H1 (cell line): ENCODE measurements at places on chromosomes 7 and 10. TPM values are rescaled to one million over a fixed set of nuclear protein-coding genes. Genes with fewer than 3 reads are reported as not detected.

DNA sequence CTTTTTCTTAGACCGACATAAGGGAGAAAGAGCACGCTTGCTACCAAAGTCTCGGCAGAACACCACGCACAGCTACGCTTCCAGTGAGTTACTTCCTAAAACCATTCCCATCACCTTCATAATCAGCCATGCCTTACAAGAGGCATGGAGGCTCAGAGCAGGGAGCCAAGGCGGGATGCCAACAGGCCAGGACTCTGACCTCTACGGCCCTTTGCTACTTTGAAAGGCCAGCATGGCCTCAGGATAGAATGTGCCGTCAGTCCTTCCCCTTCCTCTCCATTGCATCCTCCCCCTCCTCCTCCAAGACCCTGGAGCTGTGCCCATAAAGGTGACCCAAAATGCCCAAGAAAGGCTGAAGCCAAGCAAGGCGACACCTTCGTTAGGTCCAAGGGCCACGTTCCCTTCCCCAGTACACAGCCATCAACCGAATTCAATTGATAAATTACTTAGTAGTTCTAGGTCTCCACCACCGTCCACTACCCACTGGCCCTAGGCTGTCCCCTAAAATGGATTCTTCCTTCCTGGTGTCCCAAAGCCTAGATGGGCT, 5.7 kb downstream of the PRKAG2 start:
- H3K4me3 ChIP-seq, result no peak overlapping the region
- H3K27me3 ChIP-seq, result no peaks in the 10 kb centered on the region; the same call in 1 of the 2 replicates
- no peaks in the 10 kb centered on the region for H3K36me3 ChIP-seq
- H3K4me1 ChIP-seq, result no peaks in the 10 kb centered on the region; the same call in 1 of the 2 replicates

DNA sequence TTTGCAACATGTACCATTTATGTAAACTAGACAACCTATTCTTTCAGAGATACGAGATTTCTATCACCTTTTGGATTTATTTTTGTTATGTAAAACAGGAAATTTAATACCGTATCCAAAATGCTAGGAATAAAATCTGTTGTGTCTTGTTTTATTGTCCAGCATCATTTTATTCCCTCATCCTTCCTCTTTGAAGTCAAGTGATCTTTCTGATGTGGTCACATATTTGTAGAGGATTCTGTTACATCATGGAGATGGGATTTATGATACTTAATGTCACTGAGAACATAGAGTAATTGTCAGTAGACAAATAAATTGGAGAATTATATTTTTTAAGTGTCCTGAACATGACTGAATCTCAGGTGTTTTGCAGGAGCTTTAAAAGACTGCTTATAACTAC, 64.7 kb downstream of the ZNF277 start:
- H3K27ac ChIP-seq, result no peak overlapping the region
- H3K4me1 ChIP-seq, result peaks cover 3% of the 10 kb centered on the region; the same call in 1 of the 2 replicates
- no peak for DNase-seq
- H3K27me3 ChIP-seq, result no peaks in the 10 kb centered on the region

Gene ITIH5
- polyA plus RNA-seq, result 5.8 and 6.5 TPM in 2 replicates

DNA sequence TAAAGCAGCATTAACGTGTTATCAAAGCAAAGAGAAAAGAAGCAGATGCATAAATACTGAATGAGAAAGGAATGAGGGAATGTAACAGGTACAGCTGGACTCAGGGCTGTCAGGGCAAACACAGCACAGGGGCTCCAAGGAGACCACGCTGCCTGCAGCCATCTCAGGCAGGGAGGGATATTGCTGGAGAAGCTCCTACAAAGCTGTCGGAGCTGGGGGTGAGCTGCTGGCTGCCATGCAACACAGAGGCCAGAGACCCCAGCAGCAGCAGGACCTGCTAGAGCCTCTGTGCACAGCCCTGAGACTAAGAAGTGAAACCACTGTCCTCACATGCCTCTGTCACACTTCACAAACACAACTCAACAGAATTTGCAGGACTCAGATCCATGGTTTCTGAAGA, 235.8 kb downstream of the DIP2C start:
- H3K36me3 ChIP-seq, result no peaks in the 10 kb centered on the region
- no peaks in the 10 kb centered on the region for H3K4me1 ChIP-seq
- H3K27ac ChIP-seq, result no peak overlapping the region
- no peak for DNase-seq
- H3K27me3 ChIP-seq, result no peaks in the 10 kb centered on the region

Gene UNC5B
- polyA plus RNA-seq, result 27.9 and 34.1 TPM in 2 replicates

DNA sequence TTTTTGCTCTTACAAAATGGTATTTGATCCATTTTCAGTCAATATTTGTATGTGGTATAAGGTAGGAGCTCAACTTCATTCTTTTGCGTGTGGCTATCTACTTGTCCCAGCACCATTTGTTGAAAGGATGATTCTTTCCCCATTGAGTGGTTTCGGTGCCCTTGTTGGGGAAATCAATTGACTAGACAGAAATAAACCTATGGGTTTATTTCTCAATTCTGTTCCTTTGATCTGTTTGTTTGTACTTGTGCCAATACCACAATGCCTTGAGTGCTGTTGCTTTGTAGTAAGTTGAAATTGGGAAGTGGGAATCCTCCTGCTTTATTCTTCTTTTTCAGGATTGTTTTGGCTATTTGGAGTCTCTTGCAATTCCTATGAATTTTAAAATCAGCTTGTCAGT, 41.0 kb downstream of the SNX10 start:
- no peak overlapping the region for H3K27ac ChIP-seq
- H3K4me3 ChIP-seq, result no peak overlapping the region
- no peak for DNase-seq
- H3K27me3 ChIP-seq, result no peaks in the 10 kb centered on the region
- H3K36me3 ChIP-seq, result no peaks in the 10 kb centered on the region

GRCh38 chr10:113420733-113421675, 131.8 kb upstream of the HABP2 start:
- no peak overlapping the region for H3K4me3 ChIP-seq
- no peaks in the 10 kb centered on the region for H3K27me3 ChIP-seq
- H3K27ac ChIP-seq, result no peak overlapping the region
- no peaks in the 10 kb centered on the region for H3K36me3 ChIP-seq
- DNase-seq, result no peak
- no peaks in the 10 kb centered on the region for H3K4me1 ChIP-seq

- DNase-seq, result no peak
- H3K36me3 ChIP-seq, result no peaks in the 10 kb centered on the region
- peaks cover 14% of the 10 kb centered on the region for H3K4me1 ChIP-seq
These were observed 103.0 kb downstream of the COBL start for GRCh38 chr7:51213618-51214017.

GRCh38 chr7:45610019-45610418, 35.9 kb downstream of the ADCY1 start:
- no peak for DNase-seq
- H3K4me3 ChIP-seq, result no peak overlapping the region
- H3K36me3 ChIP-seq, result peaks cover 7% of the 10 kb centered on the region; the same call in 1 of the 2 replicates
- no peak overlapping the region for H3K27ac ChIP-seq
- H3K27me3 ChIP-seq, result no peaks in the 10 kb centered on the region
- H3K4me1 ChIP-seq, result no peaks in the 10 kb centered on the region

DNA sequence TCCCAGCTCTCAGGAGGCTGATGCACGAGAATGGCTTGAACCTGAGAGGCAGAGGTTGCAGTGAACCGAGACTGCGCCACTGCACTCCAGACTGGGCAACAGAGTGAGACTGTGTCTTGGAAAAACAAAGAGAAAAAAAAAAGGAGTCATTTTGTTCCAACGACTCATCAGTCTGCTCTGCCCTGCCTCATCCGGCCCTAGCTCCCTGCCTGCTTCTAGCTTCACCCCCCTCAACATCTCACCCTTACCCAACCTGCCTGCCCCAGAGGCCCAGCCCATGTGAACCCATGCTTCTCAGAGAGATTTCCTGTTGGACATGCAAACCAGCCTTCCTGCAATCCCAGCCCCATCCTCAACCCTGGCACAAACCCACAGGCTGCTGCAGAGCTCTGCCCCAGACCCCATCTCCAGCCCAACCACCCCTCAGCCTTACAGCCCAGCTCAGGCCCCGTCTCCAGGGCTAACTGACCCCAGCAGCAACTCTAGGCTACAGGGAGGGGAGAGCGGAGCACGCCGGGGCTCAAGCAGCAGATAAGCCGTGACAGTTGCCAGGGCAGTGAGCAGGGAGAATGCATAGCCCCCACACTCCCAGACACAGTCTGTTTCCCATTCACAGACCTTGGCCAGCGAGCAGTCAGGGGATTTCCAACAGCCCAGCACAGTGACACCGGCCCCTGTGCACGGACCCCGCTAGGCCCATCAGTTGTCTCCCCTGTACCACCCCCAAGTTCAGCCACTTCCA, 86.0 kb upstream of the KCTD7 start:
- no peak overlapping the region for H3K27ac ChIP-seq
- no peak for DNase-seq

DNA sequence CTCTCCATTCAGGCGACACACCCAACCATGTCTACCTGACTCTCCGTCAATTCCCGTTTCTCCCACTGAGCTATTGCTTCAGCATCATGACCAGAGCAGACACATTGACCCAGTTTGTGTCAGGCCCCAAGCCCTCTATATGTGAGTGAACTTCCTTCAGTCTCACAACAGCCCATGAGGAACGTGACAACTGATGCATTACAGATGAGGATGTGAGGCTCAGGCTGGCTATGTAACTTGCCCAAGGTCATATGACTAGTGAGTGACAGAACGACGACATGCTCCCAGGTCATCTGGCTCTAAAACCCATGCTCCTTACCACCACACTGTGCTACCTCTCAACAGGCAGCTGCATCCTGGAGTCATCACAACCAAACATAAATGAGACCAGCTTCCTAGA, 3.7 kb downstream of the TMEM140 start:
- no peak overlapping the region for H3K4me3 ChIP-seq
- no peak for DNase-seq
- H3K36me3 ChIP-seq, result no peaks in the 10 kb centered on the region
- no peaks in the 10 kb centered on the region for H3K4me1 ChIP-seq
- no peak overlapping the region for H3K27ac ChIP-seq

Gene TSPAN12
- 2.9 and 6.1 TPM in 2 replicates for polyA plus RNA-seq

- DNase-seq, result no peak
- H3K36me3 ChIP-seq, result no peaks in the 10 kb centered on the region
- no peaks in the 10 kb centered on the region for H3K4me1 ChIP-seq
- no peaks in the 10 kb centered on the region for H3K27me3 ChIP-seq
- no peak overlapping the region for H3K27ac ChIP-seq
- no peak overlapping the region for H3K4me3 ChIP-seq
These were observed 138.6 kb upstream of the GRB10 start for GRCh38 chr7:50921114-50921813.

DNA sequence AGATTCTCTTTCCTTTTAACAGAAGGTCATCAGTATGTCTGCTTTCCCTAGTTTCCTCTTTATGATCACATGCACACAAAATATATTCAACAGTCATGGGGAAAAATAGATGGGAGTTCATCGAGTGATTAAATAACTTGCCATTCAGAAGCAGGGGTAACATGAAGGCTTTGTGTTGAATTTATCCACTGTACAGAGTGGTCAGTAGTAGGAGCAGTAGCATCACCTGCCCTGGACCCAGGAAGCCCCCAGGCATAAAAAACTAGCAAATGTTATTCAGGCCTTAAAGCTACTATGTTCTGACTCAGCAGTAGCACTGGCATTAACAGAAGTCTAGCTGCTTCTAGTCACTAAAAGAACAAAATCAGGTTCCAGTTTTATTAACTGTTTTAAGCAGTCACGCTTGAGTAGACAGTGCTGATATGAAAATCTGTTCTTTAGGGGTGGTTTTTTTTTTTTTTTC, 31.4 kb upstream of the FAM133B start:
- no peak overlapping the region for H3K27ac ChIP-seq
- no peaks in the 10 kb centered on the region for H3K27me3 ChIP-seq
- H3K36me3 ChIP-seq, result no peaks in the 10 kb centered on the region
- no peaks in the 10 kb centered on the region for H3K4me1 ChIP-seq
- H3K4me3 ChIP-seq, result no peak overlapping the region

DNA sequence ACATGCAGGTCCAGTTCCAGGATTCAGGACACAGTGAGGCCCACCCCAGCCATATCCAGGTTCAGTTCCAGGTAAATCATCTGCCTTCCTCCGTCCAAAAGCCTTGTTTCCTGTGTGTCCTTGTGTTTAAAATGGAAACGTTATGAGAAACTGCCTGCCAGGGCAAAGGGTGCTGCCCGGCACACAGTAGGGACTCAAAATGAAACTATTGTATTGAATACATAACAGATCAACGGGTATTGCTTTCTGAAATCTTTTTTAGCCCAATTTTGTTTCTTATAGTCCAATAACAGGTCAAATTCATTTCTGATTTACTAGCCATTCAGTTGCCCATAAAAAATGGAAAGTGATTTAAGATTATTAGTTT, 115.5 kb downstream of the EGFR start:
- no peak overlapping the region for H3K4me3 ChIP-seq
- peaks cover 2% of the 10 kb centered on the region; the same call in 1 of the 2 replicates for H3K4me1 ChIP-seq
- DNase-seq, result no peak
- H3K27ac ChIP-seq, result no peak overlapping the region

GRCh38 chr7:43517464-43517863, 65.4 kb upstream of the STK17A start:
- H3K36me3 ChIP-seq, result no peaks in the 10 kb centered on the region
- H3K4me3 ChIP-seq, result no peak overlapping the region
- H3K27me3 ChIP-seq, result no peaks in the 10 kb centered on the region

DNA sequence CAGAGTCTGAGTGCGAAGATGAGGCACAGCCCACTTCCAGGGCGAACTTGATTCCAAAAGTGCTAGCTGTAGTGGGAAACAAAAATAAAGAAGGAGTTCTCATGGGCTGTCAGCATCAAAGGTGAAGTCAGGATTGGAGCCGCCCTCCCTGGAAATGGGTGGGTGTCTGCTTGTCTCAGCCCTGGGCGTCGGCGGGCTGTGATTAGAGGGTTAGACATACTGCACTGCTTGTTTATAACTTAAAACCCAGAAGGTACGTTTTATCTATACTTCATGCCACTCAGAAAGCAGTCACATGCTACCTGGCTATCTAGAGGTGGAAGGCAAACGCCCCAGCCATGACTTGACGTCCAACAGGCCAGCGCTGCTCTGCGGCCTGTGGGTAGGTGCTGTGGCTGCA, 108.7 kb upstream of the NPS start:
- H3K27me3 ChIP-seq, result no peaks in the 10 kb centered on the region
- no peak overlapping the region for H3K4me3 ChIP-seq
- peaks cover 13% of the 10 kb centered on the region for H3K4me1 ChIP-seq

- H3K27me3 ChIP-seq, result no peaks in the 10 kb centered on the region
- no peaks in the 10 kb centered on the region for H3K4me1 ChIP-seq
- no peak overlapping the region for H3K27ac ChIP-seq
- DNase-seq, result no peak
- no peak overlapping the region for H3K4me3 ChIP-seq
These were observed 67.9 kb downstream of the CABCOCO1 start for GRCh38 chr10:61730671-61731070.

Gene WBP1L
- 29.9 and 37.0 TPM in 2 replicates for polyA plus RNA-seq

Gene VWC2
- polyA plus RNA-seq, result 0.13 and 0.24 TPM in 2 replicates

Gene BEND7
- polyA plus RNA-seq, result 1.8 and 1.9 TPM in 2 replicates

- no peaks in the 10 kb centered on the region for H3K4me1 ChIP-seq
- no peaks in the 10 kb centered on the region for H3K27me3 ChIP-seq
- DNase-seq, result no peak
- no peak overlapping the region for H3K4me3 ChIP-seq
- H3K27ac ChIP-seq, result no peak overlapping the region
These were observed 90.8 kb downstream of the PRLHR start for GRCh38 chr10:118504467-118505205.
